Stimulated activated CD4-positive, alpha-beta T cell treated with anti-CD3 and anti-CD28 coated beads, Interleukin-2, amount 100 ng/mL, for 24 hours (primary cell): ENCODE measurements at places on chromosomes 2 and 18.

DNA sequence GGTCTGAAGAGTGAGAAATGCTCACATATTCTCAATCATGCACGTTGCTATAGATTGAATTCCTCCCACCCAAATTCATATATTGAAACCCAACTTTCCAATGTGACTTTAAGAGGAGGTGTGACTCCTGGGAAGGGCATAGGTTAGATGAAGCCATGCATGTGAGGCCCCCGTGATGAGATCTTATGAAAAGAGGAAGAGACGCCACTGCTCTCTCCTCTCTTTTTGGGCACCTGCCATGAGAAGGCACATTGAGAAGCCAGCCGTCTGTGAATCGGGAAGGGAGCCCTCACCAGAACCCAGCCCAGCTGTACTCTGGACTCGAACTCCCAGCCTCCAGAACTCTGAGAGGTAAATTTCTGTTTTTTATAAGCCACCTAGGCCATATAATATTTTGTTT lies 842.6 kb upstream of the SALL3 start:
- DNase-seq = no peak

DNA sequence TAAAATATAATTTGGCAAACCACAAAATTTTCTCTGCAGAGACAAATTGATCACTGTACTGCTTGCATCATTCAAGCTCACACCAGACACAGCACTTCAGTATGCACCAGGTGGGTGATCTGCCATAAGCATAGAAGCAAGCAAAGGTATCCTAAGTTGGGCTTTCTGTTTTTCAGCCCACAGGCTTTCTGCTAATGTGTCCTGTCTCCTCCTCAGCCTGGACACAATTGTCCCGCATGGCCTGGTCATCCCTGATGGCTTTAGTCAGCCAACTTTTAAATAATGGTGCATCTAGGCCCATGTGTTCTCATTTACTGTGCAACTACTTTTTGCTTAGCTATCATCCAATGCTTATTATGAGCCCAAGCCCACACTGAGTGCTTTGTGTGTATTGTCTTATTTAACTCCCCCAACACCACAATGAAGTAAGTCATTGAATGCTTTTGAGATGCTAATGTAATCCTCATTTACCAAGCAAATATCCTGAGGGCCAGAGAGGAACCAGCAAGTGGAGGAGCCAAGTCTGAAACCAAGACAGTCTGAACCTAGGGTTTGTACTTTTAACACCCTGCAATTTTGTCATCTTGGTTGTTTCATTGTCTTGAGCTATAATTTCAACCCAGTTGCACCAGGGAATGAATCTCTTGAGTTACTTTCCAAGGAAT lies 111.2 kb upstream of the SETBP1 start:
- DNase-seq = no peak

- DNase-seq = no peak
These were observed 90.3 kb downstream of the OLA1 start for GRCh38 chr2:174158003-174158402.

- no peak for DNase-seq
These were observed 775.4 kb upstream of the ID2 start for GRCh38 chr2:7906431-7906830.

DNA sequence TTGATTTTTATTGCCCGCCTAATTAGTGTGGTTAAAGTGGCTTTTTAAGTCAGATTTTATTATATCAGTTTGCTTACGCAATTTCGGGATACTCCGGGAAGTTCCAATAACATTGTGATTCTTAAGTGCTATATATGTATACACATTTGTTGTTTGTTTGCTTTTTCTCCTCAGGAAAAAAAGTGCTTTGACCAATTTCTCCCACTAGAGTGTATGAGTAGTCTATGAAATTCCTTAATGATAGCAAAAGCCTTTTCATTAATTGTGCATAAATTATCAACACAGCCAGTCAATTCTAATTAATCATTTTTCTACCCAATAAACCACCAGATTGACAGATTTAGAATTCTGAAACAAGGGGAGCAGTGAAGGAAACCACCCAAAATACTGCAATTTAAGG lies 172.2 kb downstream of the DPP10 start:
- no peak for DNase-seq
